ENCODE measurements at places on chromosomes 4 and X. TPM values are rescaled to one million over a fixed set of nuclear protein-coding genes. Genes with fewer than 3 reads are reported as not detected.
A peak's percentile ranks its signal among the peaks of the same experiment; 100 is the strongest.

DNA sequence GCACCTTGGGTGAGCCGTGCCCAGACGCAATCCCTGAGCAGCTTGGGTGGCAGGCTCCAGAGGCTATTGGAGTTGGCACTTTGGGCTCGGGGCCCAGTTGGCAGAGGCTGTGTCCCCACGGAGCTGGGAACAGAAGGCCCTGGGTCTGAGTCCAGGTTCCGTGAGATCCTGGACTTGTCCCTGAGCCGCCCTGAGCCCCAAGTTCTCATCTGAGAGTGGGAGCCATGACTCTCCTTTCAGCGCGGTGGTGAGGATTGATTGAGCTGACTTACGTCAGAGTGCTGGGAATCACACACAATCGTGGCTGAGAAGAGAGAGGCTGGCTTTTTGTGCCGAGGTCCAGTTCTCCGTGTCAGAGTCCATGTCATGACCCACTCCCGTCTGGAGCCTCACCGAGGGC is 98.0 kb downstream of the PSAPL1 start:
- DNase-seq, result no peak

DNA sequence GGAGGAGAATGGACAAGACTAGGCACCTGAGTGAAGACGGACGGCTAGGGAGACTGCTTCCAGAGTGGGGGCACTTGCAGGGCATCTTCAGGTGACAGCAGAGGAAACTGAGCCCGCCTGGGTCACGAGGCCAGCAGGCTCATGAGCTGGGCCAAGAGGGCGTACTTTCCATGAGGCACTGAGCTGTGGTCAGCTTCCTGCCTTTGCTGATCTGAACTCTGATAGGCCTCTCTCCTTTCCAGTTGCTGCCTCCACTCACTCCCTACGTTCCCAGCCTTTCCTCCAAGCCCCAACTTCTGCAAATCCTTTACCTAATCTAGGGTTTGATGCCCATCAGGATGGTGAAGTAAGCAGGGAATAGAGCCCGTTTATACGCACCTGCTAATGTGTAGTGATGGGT is 1.4 kb upstream of the L1CAM start:
- peak; percentile 25 for DNase-seq

TCEAL6 gene
- total RNA-seq, result not detected

- no peak for DNase-seq
Measured at GRCh38 chr4:48350871-48351270, 9.5 kb downstream of the SLAIN2 start.

GRCh38 chr4:124337874-124338273 is 374.7 kb downstream of the ANKRD50 start:
- peak; percentile 26 for DNase-seq

DNA sequence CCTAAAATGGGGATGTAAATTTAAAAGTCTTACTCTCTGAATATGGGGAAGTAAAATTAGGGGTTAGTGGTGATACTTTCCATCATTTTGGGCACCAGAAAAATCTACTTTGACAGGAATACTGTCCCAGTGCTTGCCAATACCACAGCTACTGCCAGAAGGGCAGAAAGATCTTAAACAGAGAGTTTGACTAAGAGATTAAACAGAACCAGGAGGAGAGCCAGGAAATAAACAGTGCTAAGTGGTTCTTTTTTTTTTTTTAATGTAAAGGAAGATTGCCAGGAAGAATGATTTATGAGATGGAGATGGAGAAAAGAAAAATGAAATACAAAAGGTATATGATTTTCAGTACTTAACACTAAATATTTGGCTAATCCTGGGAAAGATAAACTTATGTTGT is 126.8 kb downstream of the RTL3 start:
- DNase-seq, result no peak

S100G gene
- not detected for total RNA-seq

PRDM8 gene
- total RNA-seq, result 0.69 TPM

RADX gene
- 1.6 TPM for total RNA-seq
